ENCODE measurements at places on chromosomes 11 and 22. TPM values are rescaled to one million over a fixed set of nuclear protein-coding genes. Genes with fewer than 3 reads are reported as not detected.

Gene CD3D
- total RNA-seq: not detected

Gene PGR
- not detected for total RNA-seq

Gene MMP12
- total RNA-seq: not detected

Gene ASRGL1
- 0.14 TPM for total RNA-seq

Gene NXPE2
- total RNA-seq: not detected

Data from nasal cavity respiratory epithelium epithelial cell of viscerocranial mucosa (primary cell).